Bone marrow (tissue), 2 donors: ENCODE measurements at places on chromosomes 7 and 10.

DNA sequence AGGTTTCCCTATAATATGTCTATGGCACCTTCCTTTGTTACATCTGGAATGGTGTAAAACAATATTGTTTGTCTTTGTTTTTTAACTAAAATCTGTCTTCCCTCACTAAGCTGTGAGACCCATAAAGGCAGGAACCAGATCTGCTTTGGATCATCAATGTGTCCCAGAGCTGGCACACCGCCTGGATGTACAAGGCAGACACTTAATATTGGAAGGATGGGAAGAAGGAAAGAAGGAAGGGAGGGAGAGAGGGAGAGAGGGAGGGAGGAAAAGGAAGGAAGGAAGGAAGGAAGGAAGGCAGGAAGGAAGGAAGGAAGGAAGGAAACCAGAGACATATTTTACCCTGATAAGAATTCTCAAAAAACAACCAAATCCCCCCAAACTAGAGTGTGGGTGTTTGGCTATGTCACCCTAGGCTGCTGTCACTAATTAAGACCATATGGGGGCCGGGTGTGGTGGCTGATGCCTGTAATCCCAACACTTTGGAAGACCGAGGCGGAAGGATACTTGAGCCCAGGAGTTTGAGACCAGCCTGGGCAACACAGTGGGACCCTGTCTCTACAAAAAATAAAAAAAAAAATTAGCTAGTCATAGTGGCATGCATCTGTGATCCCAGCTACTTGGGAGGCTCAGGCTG is 59.6 kb downstream of the SH3PXD2A start:
- no peak for DNase-seq

DNA sequence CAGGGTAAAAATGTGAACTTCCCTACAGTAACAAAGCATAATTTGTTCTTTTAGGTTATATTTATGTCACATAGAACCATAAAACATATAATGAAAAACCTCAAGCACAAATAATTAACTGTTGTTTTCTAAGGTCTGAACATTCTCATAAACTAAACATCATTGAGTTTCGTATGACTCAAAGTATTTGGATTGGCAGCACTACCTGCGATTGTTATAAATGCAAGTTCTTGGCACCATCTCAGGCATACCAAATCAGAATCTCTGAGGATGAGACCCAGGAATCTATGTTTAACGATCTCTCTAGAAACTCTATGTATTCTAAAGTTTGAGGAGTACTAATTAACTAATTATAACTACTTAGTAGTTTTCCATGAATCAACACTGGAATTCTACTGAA is 22.5 kb downstream of the ORC5 start:
- DNase-seq: no peak

GRCh38 chr10:76766682-76767081 is 870.9 kb downstream of the KCNMA1 start:
- no peak for DNase-seq

- no peak for DNase-seq
Measured at GRCh38 chr7:149701495-149702240, 71.7 kb downstream of the ZNF467 start.

DNA sequence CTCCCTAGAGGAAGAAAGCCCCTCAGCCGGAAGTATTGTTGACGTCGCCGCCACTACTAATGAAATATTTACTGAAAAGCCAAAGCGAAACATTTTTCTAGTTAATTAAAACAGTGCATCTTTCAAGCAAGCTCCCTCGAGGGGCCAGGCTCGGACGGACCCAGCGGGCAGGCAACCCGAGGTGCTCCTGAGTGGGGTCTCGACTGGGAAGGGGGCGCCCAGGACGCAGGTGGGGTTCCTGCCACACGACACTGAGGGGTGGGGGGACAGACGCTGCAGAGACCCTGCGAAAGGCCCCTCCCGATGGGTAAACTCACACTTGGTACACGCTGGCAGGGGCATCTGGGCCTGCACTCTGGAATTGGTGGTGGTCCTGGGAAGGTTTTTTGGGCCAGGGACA is 72.4 kb upstream of the ADGRA1 start:
- DNase-seq: no peak

GRCh38 chr10:10421071-10421470 is 596.6 kb upstream of the CELF2 start:
- DNase-seq: no peak

- no peak for DNase-seq
Measured at GRCh38 chr10:54469587-54470323, 331.3 kb downstream of the PCDH15 start.

- no peak for DNase-seq
Measured at GRCh38 chr7:98500764-98501163, 99.9 kb upstream of the BAIAP2L1 start.

DNA sequence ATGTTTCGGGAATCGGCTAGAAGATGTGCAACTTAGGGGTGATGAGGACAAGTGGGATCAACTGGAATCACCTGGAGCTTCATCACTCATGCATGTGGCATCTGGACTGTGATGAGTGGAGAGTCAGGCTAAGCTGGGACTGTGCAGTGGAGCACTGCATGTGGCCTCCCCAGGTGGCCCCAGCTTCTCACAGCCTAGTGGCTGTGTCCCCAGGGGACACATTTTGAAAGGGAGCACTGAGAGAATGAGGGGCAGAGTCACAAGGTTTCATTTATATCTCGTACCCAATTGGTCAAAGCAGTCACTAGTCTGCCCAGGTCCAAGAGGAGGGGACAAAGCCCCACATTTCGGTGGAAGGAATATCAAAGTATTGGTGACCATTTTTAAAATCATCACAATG is 54.8 kb upstream of the TCF7L2 start:
- DNase-seq: no peak

GRCh38 chr7:106243893-106244292 is 40.9 kb downstream of the NAMPT start:
- DNase-seq: no peak

GRCh38 chr7:113071465-113071864 is 15.2 kb downstream of the GPR85 start:
- no peak for DNase-seq

DNA sequence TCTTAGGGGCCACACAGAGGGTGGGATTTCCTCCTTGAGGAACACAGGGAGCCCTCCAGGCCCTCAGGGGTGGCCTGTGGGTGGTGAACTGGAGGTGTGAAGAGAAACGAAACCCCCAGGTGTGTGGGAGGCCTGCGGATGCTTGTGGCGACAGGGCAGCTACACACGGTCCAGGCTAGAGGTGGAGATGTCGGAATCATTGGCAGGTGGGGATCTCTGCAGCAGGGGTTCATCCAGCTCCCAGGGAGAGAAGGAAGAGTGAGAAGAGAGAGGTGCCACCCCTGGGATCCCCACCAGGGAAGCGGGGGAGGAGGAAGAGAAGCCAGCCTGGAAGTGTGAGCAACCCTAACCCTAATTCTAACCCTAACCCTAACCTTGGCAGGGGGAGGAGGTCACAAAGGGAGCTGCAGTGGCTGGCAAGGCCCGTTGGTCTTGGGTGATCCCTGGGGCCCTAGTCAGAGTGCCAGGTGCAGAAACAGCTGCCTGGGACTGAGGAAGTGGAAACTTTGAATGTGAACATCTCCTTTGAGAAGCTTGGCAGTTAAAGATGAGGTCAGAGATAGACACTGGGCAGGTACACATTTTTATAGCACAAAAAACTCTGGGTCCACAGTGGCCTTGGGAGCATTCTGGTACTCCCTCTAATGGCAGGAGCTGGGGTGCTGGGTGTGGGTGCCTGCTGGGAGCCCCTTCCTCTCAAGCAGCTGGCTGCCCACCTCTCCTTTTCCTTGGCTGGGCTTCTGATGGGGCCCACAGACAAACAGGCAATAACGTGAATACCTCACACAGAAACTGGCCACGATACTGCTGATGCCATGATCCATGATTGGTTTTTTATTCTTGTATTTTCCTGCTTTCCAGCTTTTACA is 6.8 kb upstream of the AEBP1 start:
- DNase-seq: peak; percentile 66

- no peak for DNase-seq
Measured at GRCh38 chr7:55508221-55509011, 63.9 kb downstream of the VOPP1 start.

DNA sequence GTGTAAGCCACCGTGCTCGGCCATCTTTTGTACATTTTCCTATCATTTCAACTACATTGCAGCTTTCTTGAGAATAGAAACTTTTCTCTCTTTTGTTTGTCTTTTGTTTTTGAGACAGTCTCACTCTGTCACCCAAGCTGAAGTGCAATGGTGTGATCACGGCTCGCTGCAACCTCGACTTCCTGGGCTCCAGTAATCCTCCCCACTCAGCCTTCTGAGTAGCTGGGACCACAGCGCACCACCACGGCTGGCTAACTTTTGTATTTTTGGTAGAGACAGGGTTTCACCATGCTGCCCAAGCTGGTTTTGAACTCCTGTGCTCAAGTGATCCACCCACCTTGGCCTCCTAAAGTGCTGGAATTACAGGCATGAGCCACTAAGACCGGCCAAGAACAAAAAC is 31.3 kb upstream of the DAGLB start:
- DNase-seq: no peak

- no peak for DNase-seq
Measured at GRCh38 chr7:72187179-72187578, 225.0 kb downstream of the CALN1 start.

- DNase-seq: no peak
Measured at GRCh38 chr10:77854115-77854514, 72.4 kb downstream of the DLG5 start.

DNA sequence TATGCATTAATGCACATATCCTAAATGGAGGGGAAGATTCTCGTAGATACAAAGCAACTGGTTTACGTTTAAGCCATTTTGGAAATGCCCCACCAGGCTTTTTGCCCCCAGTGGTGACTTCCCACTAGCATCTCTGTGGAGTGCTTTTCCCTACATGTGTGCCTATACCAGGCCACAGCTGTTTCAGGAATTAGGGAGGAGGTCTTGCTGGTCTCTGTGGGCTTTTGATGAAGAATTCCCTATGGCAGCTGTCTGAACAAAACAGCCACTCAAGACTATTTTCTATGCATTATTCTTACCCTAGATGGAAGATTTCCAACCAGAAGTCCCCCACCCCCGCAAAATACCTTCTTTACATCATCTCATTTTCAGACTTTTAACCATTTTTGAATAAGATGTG is 52.0 kb upstream of the NMT2 start:
- DNase-seq: no peak

DNA sequence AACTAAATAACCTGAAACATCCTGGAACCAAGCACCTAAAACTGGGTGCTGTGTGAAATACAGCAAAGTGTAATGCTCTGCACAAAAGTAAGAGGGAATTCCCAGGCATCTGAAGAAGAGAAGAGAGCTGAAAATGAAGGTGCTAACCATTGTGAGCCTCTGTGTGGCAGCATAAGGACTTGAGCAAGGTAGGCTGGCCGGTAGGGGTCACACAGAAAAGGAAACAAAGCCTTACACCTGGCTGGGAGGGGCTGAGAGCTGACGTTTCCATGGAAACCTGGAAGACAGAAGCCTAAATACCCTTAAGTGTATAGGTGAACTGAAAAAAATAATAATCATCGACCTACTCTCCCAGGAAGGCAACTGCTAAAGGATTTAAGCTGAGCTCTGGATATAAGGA is 48.6 kb downstream of the CUL1 start:
- DNase-seq: no peak

GRCh38 chr7:39228946-39229345 is 251.2 kb downstream of the POU6F2 start:
- DNase-seq: no peak

DNA sequence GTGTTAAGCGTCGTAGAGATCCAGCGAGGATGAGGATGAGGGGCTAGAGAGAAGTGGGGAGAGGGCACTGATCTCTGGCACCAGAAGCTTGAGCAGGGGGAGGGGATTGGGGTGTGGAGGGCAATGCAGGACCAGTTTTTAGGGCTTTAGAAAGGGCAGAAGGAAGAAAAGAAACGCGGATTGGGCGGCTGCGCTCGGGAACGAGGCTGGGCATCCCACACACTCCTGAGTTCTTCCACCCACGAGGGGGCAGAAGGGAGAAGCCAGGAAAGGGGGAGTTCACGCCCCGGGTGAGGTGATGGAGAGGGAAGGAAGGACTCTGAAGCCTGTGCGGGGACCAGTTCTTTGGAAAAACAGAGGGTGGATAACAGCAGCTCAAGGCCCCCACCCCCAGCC is 6.1 kb upstream of the VGF start:
- DNase-seq: no peak

DNA sequence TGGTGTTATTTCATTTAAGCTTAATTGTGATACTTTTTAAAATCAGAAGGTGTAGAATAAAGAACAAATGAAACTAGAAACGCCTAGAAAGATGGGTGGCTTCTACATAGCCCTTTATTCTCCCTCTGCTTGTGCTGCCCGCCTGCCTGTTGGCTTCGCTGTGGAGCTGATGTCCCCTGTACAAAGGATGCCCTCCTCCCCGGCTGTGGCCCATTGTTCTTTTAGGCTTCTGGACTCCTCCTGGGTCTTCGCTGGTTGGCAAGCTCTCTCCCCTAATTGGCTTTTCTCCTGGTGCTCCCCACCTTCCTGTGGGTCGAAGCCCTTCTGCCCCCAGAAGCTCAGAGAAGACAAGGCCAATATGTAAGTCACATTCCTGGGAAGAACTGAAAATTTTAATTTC is 98.2 kb downstream of the FANK1 start:
- DNase-seq: no peak

DNA sequence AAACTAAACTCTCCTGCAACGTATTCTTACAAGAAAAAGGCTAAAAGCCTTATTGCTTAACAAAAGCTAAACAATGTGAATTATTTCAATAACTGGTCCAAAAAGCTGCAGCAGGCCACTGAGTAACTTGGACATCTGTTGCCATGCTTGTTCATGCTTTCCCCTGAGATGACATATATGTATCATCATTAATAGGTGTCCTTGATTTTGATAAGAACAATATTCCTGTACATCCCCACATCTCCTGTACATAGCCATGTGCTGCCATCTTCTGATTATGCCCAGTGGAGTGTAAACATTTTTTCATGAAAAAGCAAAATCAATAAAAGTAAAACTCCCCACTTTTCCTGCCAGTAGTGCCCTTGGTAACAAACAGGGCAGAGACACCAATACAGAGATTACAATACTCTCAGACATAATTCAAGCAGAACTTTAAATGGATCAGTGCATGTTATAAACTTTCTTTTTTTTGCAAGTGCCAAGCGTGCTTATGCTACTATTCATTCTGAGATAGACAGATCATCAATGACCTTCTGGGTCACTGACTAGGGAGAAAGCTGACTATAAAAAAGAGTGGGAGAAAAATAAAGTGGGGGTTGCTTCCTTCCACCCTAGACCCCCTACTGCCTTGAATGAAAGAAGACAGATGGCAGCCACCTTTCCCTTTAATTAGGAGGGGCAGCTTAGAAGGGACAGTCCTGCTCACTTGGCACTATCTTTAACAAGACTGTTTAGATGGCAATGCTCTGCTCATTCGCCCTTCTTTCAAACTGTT is 205.5 kb upstream of the KLF14 start:
- DNase-seq: no peak

DNA sequence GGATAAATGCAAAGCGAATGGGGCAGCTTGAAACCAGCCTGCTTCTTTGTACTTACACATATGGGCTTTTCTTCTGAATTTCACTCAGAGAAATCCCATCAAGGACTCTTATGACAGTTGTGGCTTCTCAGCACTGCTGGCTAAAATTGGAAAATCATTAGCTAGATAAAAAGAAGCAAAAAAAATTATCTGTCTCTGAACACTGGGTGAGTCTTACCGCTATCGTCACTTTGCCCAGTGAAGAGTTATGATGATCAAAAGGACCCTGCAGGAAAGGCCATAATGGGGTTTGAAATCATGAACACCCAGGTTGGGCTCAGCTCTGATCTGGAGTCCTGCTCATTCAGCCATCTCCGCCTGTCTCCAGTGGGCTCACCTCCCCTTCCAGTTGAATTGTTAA is 34.3 kb downstream of the AOAH start:
- DNase-seq: no peak
